ENCODE measurements at places on chromosomes 7 and 10.
A peak's percentile ranks its signal among the peaks of the same experiment; 100 is the strongest.

DNA sequence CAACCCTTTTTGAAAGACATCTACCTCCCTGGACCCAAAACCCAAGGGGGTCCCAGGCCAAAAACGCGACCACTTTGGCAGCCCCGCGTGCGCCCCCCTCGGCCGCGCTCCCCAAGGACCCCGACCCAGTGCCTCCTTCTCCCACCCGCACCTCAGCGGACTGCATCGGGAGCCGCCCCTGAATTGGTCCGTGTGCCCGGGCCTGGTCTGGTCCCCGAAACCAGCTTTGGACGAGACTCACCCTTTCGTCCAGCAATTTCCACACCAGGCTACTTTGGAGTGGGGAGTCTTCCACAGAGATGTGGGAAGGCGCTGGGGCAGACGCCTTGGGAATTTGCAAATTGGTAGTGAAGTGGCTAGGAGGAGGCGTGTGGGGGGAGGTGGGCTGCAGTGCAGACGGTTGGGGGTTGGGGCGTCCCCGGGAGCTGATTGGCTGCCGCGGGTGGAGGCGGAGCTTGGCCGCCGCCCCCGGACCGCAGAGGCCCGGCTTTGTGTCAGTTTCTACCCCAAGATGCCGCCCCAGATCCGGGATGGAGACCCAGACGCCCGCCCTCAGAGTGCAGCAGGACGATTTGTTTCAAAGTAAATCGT lies 16.9 kb downstream of the TCAF1 start:
- H3K4me3 ChIP-seq: peak overlapping the region; percentile 26
- DNase-seq: peak; percentile 44
- no peaks in the 10 kb centered on the region for H3K4me1 ChIP-seq

GRCh38 chr7:142516038-142516501 lies 233.2 kb upstream of the PRSS1 start:
- H3K27ac ChIP-seq: no peak overlapping the region
- no peak overlapping the region for H3K4me3 ChIP-seq
- DNase-seq: peak; percentile 60
- no peaks in the 10 kb centered on the region for H3K36me3 ChIP-seq

GRCh38 chr10:20114179-20114578 lies 297.9 kb downstream of the PLXDC2 start:
- no peaks in the 10 kb centered on the region for H3K27me3 ChIP-seq
- no peak for DNase-seq
- H3K27ac ChIP-seq: no peak overlapping the region

DNA sequence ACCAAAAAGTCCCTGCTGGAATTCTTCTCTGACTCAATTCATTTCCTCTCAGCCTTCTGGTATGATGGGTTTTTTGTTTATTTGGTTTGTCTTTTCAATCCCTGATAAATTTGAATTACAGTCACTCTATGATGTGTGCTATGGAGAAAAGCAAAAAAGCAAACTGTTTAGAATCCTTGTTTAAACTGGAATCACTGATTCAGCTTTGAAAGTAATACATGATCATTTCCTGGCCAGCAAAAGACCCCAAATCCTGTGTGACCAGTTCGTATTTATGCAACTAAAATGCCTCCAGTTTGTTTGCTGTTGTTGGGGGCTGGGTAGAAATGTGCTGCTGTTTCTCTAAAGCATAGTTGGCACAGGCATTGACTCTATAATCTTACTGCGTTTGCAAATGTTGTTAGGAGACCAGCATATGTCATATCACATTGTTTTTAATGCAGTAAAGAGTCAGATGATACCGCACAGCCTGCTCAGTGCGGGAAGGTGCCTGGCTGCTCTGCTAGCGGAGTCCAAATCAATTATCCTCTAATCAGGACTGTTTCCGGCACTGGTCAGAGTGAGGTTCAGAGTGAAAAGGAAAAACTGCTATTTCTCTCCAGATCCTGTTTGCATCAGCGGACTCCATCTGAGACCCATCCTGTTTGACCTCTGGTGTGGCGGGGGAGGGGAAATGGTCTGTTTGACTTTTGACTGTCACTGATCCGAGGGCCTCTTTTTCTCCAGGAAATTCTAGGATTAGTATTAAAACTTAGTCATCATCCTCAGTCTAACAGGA lies 40.6 kb upstream of the ADD3 start:
- H3K27me3 ChIP-seq: no peaks in the 10 kb centered on the region
- H3K36me3 ChIP-seq: no peaks in the 10 kb centered on the region
- DNase-seq: peak; percentile 48
- H3K4me3 ChIP-seq: no peak overlapping the region
- H3K4me1 ChIP-seq: peaks cover 5% of the 10 kb centered on the region
- H3K27ac ChIP-seq: peak overlapping the region; percentile 35

- H3K4me1 ChIP-seq: no peaks in the 10 kb centered on the region
- H3K27ac ChIP-seq: no peak overlapping the region
- no peak for DNase-seq
- no peak overlapping the region for H3K4me3 ChIP-seq
These were observed 43.2 kb downstream of the GSDME start for GRCh38 chr7:24713850-24714675.

DNA sequence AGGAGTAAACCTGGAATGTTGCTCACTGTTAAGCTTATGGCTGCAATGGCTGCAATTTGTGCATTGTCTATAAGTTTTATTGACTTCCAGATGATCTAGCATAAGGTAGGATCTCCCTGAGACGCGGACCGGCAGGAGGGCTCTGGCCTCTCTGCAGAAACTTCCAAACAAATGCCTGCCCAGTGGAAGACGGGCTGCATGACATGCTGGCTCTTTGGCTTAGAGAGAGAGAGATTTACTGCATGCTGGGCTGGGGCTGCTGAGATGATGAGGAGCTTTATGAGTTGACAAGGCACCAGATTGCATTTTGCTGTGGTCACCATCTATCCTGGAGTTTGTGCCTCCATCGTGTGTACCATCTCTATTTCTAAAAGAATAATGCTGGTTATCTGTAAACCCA lies 193.2 kb downstream of the GALNT17 start:
- no peak for DNase-seq
- H3K4me3 ChIP-seq: no peak overlapping the region
- H3K27me3 ChIP-seq: no peaks in the 10 kb centered on the region
- no peak overlapping the region for H3K27ac ChIP-seq
- H3K4me1 ChIP-seq: no peaks in the 10 kb centered on the region

DNA sequence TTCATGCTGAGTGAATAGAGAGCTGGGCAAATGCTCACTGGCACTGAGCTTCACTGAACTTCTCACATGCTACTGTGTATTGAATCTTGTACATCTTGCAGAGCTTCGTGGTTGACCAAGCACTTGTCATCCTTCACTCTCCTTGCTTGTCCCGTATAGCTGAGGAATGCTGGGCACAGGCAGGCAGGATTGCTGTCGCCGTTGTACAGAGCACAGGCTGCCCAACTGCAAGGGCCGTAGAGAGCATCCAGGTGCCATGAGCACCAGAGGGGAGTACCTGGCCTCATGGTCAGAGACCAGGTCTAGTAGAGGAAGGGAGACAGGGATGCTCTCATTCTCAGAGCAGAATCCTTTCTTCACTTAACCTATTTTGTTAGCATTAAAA lies 99.8 kb upstream of the RET start:
- no peaks in the 10 kb centered on the region for H3K4me1 ChIP-seq
- H3K36me3 ChIP-seq: no peaks in the 10 kb centered on the region
- no peak overlapping the region for H3K27ac ChIP-seq

DNA sequence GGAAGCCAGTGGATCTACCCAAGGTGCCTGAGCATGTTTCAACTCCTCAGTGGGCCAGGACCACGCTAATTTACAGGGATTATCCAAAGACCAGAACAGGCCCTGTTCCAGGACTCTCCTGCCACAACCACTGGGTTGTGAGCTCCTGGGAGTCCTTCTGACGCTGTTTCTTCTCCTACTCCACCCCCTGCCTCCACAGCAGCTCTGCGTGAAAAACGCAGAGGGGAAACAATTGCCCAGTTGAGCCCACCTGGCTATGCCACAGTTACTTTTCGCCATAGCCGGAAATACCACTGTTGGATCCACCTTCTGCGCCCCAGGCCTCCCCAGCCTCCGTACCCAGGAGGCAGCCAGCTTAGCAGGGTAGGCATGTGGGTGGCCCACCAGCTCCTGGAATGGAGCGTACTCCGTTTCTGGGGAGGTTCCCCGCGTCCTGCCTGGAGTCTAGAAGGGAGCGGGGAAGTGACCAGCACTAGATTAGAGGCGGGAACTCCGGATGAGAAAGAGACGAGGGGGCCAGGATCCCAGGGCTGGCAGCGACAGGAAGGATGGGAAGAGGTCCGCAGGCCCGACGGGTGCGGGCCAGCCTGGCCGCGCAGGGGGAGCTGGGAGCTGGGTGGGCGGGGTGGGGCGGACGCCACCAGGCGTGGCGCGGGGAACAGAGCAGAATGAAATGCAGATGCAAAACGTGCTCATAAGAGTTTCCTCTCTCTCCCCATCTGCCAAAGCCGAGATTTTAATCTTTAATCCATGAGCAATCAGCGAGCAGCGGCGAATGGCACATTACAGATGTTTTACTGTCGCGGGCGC lies 32.1 kb upstream of the PAX2 start:
- no peak for DNase-seq
- H3K4me3 ChIP-seq: no peak overlapping the region
- H3K36me3 ChIP-seq: no peaks in the 10 kb centered on the region
- H3K4me1 ChIP-seq: no peaks in the 10 kb centered on the region
- H3K27me3 ChIP-seq: peaks cover 81% of the 10 kb centered on the region

DNA sequence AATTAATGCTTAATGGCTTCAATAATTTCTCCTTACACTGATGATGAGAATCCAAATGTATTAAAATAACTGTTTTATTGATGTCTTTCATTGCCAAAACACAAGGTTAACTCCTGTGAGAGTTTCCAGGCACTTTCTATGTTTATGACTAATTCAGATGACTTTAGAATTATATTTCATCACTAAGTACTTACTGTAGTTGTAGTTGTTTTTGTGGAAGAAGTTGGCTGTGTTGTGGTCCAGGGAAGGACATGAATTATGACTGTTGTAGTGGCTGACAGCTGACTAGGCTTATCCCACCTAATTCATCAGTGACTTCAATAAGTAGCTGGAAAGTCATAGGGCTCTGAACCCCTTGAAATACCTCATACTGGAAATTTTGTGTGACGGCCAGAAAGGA lies 254.8 kb downstream of the HGF start:
- H3K27me3 ChIP-seq: no peaks in the 10 kb centered on the region
- no peak overlapping the region for H3K4me3 ChIP-seq
- no peak for DNase-seq
- H3K4me1 ChIP-seq: no peaks in the 10 kb centered on the region
- H3K36me3 ChIP-seq: no peaks in the 10 kb centered on the region

DNA sequence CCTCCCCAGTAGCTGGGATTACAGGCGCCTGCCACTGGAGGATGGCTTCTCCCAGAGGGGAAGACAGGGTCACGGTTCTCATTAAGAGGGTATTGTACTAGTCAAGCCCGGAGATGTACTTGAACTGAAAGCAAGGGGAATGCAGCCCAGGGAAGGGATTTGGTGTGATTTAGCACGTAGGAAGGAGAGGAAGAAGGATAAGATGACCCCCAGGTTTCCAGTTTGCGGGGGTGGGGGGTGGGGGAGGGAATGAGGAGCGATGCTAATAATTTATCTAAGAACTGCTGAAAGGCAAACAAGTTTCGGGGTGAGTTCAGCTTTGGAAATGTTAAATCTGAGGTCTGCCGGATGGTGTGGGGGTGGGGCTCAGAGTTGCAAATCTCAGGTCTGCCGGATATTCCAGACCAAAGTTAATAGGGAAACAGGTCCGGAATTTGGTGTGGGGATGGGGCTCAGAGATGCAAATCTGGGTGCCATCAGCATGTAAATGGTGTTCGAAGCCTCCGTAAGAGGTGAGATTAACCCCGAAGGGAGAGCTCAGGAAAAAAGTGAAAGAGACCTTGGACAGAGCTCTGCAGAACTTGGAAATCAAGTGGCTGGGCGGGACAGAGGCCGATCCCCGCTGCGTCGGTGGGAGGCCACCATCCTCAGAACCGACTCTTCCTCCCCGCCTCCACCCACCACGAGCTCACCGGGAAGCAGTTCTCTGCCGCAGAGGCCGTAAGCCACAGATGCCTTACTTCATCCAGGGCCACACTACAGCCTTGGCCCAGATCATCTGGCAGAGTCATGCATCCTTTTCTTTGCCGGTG lies 1.6 kb upstream of the SEPHS1 start:
- DNase-seq: peak; percentile 79
- H3K36me3 ChIP-seq: no peaks in the 10 kb centered on the region
- peak overlapping the region; percentile 78 for H3K4me3 ChIP-seq

DNA sequence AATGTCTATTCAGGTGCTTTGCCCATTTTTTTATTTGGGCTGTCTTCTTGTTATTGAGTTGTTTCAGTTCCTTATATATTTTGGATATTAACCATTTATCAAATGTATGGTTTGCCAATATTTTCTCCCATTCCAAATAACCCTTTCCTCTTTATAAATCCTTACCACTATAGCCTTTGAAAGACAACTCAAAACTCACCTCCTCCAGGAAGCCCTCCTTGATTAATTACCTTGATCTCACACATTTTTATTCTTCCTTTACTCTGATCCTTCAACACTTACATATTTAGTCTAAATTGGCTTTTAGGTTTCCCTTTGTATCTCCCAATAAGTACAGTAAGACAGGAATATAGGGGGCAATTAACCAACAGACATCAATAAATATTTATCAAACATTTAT lies 42.9 kb downstream of the NRCAM start:
- no peaks in the 10 kb centered on the region for H3K27me3 ChIP-seq
- no peak overlapping the region for H3K4me3 ChIP-seq
- no peak for DNase-seq
- H3K27ac ChIP-seq: no peak overlapping the region

GRCh38 chr7:134468475-134468874 lies 9.6 kb upstream of the AKR1B1 start:
- no peaks in the 10 kb centered on the region for H3K27me3 ChIP-seq
- no peak for DNase-seq
- H3K27ac ChIP-seq: no peak overlapping the region
- no peaks in the 10 kb centered on the region for H3K36me3 ChIP-seq
- H3K4me1 ChIP-seq: no peaks in the 10 kb centered on the region

DNA sequence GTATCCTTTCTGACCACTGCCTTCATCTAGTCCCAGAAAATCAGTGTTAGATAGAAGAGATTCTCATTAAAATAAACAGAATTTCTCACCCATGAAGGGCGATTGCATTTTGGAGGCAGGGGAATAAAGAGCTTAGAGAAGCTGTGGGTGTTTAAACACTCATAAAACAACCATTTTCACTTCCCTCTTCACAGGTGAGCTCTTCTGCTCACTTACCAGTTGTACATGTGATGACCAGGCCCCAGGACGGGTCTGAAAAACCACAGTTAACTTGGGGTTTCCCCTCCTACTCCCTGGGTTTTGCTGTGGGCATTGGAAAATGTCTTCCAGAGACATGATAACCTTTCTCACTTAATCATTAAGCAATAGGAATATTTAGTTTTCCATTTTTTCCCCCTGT lies 411.6 kb upstream of the DPP6 start:
- H3K4me3 ChIP-seq: no peak overlapping the region
- DNase-seq: no peak
- H3K36me3 ChIP-seq: no peaks in the 10 kb centered on the region
- no peaks in the 10 kb centered on the region for H3K27me3 ChIP-seq
- H3K4me1 ChIP-seq: no peaks in the 10 kb centered on the region
- H3K27ac ChIP-seq: no peak overlapping the region
